ENCODE measurements at places on chromosomes 7 and 10.

- DNase-seq = no peak
Measured at GRCh38 chr10:74394416-74394969, 243.5 kb downstream of the ADK start.

- DNase-seq = no peak
Measured at GRCh38 chr7:81604808-81605174, 165.1 kb downstream of the HGF start.

DNA sequence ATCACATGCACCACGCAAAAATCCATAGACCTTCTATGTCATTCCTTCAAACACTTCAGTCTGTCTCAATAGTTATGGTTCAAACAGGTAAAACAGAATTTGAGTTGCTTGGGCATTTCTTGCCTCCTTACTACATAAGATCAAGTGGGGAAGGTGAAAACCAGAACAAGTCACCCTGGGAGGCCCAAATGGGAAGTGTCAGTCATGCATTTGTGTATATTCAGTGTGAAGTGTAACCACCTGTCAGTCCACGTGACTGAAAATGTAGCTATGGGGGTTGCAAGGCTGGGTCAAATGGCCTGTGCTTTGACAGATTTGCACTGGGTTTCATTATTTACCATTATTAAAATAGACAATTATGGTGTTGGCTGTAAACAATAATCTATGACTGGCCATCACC is 176.6 kb upstream of the VIPR2 start:
- DNase-seq = no peak

- no peak for DNase-seq
Measured at GRCh38 chr10:105070952-105071351, 429.9 kb downstream of the SORCS3 start.
